NCI-H1694 treated with DMSO at 0.1 percent for 48 hours (cell line): ENCODE measurements at places on chromosomes 2 and 18.

DNA sequence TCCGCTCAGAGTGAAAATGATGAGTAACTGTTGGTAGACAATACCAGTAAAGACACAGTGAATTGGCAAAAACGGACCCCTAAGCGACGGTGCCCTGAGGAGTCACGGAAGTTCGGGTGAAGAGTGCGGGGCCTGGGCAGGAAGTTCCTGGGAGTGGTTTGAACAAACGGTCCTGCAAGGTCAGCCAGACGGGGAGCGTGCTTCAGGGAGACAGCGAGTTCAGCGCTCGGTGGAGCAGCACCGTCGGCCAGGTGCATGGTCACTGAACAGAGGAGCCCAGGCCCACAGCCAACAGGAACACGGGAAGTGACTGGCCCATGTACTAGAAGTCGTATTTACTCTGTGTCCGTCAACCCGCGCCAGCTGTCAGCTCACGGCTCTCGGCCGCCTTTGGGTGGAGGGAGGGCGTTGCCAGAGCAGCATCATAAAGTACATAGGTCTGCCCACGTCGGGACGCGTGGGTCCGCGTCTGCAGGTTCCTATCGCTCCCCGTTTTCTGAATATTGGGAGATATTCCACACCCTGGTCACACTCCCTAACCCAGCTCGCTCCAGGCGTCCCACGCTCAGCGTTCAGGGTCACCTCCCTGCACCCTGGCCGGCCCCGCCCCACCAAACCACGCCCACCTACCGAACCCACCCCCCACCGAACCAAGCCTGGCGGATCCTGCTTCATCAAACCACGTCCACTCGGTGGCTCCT, 75.6 kb upstream of the UXS1 start:
- no peak for DNase-seq

GRCh38 chr18:58788971-58789875, 75.5 kb upstream of the ZNF532 start:
- DNase-seq = no peak

DNA sequence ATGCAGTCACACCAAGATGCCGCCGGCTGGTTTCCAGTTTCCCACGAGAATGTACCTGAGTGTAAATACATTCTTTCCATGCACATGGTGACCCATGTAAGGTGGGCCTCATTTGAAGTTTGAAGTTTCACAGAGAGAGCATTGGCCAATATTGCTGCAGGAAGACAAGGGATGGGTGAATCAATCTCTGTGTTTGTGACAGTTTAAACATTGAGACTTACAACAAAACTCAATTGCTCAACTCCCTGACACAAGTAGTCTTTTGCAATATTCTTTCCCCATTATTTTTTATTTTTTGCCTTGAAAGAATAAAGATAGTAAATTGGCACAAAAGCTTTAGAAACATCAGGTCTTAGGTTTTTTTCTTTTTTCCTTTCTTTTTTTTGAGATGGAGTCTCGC, 5.1 kb downstream of the SERPINB2 start:
- no peak for DNase-seq

- no peak for DNase-seq
Observed at GRCh38 chr2:234373060-234373459, 123.8 kb downstream of the ARL4C start.

GRCh38 chr18:45320724-45321123, 294.6 kb upstream of the SLC14A2 start:
- no peak for DNase-seq

DNA sequence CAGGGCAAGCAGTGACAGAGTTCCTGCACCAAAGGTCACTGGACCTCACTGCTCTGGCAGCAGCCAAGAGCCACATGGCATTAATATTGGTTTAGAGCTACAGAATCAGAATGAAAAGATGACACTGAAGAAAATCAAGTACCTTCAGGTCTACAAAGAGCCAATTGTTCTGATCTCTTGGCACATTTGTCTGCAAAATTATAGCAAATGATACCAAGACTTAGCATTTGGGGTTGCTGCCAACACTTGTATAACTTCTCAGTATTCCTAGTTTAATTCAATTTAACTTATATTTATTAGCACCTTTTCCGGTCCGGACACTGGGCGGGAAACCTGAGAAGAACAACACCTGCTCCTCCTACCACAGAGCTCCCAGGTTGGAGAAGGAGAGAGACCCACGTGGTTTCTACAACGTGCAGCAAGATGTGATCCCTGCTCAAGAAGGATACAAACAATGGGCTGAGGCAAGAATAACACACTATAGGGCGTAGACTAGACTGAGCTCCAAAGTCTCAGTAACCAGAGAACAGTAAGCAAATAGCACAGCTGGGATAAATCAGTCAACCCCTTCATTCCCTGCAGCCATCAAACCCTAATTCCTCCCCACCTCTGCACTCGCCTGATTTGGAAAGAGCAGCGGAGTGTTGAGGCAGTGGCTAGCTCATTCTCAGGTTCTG, 2.4 kb downstream of the LRRC30 start:
- DNase-seq = no peak

- no peak for DNase-seq
Observed at GRCh38 chr2:29580223-29580622, 341.2 kb downstream of the ALK start.

DNA sequence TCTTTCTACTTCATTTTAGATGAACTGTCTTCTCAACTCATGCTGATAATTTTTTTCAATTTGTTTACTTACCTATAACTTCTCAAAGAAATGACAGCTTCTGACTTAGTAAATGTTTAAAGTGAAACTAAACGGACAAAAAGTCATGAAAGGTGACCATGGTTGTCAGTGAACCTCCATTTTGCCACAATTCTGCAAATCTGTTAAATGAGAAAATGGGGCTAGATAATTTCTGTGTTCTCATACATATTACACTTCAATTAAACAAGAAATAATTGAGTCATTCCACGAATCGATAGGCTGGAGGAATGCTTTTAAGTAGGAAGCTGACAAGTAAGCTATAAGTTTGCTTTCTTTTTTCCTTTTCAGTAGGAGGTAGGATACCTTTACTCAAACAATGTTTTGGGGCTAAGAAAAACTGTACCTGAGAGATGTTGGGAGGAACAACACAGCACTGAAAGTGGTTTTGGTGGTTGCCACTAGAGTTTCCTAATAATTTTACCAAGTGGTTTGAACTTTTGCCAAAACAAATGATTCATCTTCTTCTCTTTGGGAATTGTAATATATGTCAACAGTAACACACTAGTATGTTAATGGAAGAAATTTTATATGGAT, 17.1 kb downstream of the DYNAP start:
- DNase-seq = no peak

GRCh38 chr2:172169611-172170010, 66.9 kb upstream of the DLX2 start:
- DNase-seq = no peak

- DNase-seq = no peak
Observed at GRCh38 chr2:161101406-161101805, 58.8 kb upstream of the TANK start.
